Right atrium auricular region (tissue), 2 donors: ENCODE measurements at places on chromosomes 1 and 21.

- no peak for DNase-seq
Observed at GRCh38 chr1:248046536-248046935, at the start of gene OR2L3. OR2L3 (plus strand) TSS chr1:248046836; CDS start chr1:248060682, 13,846 bp downstream.

GRCh38 chr1:35847935-35848565 lies 35.0 kb upstream of the AGO1 start:
- DNase-seq, result no peak

- DNase-seq, result no peak
Observed at GRCh38 chr1:165659581-165659895, 28.5 kb downstream of the MGST3 start.

GRCh38 chr1:72557446-72558049 lies 275.2 kb upstream of the NEGR1 start:
- DNase-seq, result no peak

- DNase-seq, result no peak
Observed at GRCh38 chr1:93692026-93692425, 10.4 kb upstream of the BCAR3 start.

DNA sequence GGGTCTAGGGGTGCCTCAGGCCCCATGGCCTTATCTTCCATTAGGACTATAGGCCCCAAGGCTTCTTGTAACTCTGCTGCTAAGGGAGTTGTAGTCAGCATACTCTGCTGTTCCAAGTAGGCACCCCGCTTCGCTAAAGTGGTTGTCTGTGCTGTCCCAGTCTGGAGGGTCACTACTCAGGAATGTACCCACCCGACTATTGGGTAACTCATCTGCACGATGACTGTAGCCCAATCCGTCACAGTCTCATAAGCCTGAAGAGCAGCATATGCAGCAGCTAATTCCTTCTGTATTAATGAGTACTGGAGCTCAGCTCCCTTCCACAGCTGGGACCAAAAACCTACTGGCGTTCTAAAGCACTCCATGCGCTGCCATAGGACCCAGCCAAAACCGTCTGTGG lies 111.0 kb downstream of the GDAP2 start:
- no peak for DNase-seq

GRCh38 chr1:186960861-186961260 lies 132.1 kb downstream of the PLA2G4A start:
- no peak for DNase-seq

DNA sequence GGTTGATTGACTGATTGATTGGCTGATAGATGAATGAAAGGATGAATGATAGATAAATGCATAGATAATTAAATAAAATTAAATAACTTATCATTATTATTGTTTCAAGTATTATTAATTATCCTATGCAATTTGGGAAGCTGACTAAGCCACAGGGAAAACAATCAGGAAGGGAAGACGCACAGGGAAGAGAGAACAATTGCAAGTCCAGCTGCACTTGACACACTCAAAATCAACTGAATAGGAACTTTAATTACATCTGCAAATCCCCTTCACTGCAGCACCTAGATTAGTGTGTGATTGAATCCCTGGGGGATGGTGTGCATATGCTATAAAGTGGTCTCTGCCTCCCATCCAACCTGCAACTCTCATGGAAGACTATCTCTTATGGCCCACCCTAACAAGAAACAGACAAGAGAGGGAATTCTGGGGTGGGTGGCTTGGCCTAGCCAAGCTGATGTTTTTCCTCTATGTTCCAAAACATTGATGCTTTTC lies 161.1 kb upstream of the FGGY start:
- DNase-seq, result no peak

DNA sequence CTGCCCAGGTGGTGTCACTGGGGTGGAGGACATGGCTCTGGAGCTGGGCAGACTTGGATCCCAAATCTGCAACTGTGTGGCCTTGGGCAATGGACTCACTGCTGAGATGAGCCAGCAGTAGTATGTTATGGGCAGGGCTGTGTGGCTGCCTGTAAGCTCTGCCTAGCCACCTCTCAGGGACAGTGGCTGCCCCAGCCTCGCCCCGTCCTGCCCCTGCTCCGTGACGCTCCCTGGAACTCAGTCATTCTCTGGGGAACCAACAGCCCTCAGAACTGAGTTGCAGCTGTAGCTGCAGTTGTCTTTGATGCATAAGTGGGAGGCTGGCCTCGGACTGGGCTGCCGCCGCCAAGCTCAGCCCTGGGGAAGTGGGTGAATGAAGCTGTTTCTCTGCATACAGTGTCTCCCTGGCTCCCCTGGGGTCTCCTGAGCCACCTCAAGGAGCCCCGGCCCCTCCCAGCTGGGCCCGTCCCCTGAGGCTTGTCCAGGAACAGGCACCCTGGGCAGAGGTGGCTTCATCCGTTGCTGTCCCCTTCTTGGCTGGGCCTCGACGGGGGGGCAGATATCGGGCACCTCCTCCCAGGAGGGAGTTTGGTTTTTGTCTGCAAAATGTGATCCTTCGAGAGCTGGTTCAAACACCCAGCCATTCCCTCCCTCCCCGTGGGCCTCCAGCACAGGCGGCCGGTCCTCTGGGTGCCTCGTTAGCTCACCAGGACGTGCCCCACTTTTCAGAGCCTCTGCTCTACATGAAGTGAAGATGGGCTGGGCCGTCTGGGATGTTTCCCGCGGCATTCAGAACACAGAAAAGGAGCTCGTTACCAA lies 26.2 kb upstream of the PLCH2 start:
- DNase-seq, result no peak

- DNase-seq, result no peak
Observed at GRCh38 chr21:26043891-26044290, 126.7 kb downstream of the APP start.

GRCh38 chr1:215082532-215083382 lies at the start of gene KCNK2:
KCNK2 (plus strand) TSS chr1:215082737; CDS start chr1:215083386, 649 bp downstream.
- DNase-seq, result no peak

GRCh38 chr1:243729956-243730355 lies 120.1 kb downstream of the AKT3 start:
- no peak for DNase-seq

GRCh38 chr1:11682799-11683198 lies 1.9 kb upstream of the MAD2L2 start:
- DNase-seq, result no peak

GRCh38 chr1:204541626-204542025 lies 25.4 kb downstream of the MDM4 start:
- no peak for DNase-seq

GRCh38 chr1:168794057-168794456 lies 65.1 kb upstream of the DPT start:
- no peak for DNase-seq

DNA sequence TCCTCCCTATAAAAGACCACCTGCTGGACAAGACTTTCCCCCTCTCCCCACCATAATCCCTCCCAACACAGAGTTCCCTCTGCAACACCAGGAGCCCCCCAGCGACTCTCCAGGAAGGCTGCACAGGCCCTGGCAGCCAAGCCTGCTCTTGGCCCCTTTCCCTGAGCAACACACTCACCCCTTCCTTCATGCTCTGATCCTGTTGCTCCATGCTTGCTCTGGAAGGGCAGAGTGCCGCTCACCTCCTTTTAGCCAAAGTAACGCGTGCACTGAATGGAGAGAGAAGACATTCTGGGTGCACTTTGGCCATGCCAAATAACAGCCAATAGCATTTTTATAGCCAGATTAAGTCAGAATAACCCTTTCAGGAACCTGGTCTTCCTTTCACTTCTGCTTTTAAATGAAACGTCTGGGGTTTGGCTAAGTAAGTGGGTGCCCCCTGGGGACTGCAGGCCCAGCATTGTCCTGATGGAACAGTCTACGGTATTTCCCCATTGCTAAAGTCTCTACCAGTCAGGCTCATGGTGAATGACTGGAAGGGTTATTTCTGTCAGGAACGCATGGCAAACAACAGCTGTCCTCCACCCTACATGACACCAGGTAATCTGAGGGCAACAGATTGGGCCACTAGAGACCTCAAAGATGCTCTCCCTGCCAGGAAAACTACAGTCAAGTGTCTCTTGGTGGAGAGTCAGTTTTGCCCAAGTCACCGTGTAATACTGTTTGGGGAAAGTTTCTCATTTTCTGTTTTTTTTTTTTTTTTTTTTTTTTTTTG lies at the start of gene SLC2A5:
TSS of gene SLC2A5 (minus strand) at position 310 of the 775 bp plus-strand sequence. CDS start at position 211, 99 bp downstream.
- peak; percentile 66 for DNase-seq

DNA sequence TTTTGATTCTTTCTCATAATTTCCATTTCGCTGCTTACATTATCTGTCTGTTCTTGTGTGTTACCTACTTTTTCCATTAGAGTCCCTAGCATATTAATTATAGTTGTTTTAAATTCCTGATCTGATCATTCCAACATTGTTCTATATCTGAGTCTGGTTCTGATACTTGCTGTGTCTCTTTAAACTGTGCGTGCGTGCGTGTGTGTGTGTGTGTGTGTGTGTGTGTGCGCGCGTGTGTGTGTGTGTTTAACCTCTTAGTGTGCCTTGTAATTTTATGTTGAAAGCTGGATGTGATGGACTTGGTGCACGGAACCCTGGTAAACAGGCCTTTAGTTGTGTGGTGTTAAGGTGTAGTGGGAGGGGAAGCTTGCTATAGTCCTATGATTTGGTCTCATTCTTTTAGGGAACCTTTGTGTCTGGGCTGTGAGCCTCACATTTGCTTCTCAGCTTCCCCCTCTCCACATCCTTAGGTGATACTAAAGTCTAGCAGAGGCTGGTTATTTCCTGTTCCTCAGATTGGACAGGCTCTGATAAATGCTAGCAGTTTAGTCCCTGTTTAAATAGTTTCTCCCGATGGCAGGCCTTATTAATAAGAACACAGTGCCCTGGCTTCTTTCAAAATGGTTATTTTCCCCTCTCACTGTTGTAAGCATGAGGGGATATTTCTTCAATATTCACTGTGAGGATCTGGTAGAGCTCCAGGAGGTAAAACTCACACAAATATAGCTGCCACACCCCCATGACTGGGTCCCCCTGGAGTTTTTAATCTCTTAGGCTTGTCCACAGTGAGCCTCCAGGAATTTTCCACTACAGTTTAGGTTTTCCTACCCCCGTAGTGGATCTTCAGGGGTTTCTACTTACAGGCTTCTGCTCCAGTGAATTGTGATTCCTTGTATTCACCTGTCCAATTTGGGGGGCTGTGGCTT lies 118.3 kb downstream of the GALNT2 start:
- DNase-seq, result no peak

DNA sequence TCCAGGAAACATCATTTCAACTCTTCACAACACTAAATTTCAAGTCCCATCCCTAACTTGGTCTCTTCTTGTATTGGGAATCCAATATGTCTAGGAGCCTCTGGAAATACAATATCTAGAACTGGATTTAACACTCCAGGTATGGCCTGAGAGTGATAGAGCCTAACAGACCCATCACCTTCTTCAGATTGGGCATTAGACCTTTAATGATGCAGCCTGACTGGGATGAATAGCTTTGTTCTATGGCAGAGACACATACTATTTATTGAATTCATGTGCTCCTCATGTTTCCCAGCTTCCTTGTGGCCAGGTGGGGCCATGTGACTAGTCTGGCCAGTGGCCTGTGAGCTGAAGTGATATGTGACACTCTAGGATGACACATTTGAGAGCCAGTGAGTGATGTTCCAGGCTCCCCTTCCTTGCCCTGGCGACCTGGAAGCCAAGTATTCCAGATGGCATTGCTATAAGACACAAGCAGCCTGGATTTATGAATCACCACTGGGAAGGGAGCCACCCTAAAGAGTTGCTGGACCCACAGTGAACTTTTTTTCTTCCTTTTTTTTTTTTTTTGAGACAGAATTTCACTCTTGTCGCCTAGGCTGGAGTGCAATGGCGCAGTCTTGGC lies 31.0 kb upstream of the POU3F1 start:
- no peak for DNase-seq

- no peak for DNase-seq
Observed at GRCh38 chr21:44726826-44727225, 15.5 kb upstream of the TSPEAR start.

DNA sequence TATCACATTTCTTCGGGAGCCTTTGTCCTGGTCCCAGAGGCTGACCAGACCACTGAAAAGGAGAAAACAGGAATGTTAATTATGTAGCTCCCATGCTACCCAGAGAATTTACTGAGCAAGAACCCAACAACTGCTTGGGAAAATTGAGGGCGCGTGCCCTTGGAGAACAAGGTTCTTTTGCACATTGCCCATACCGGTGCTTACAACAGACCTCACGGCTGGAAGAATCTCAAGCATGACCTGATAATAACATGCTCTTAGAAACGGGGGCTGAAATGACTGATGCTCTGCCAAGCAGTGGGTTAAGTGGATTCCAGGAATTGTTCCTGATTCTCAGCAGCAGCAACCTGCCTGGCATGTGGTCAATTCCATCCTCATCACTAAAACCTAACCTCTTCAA lies 49.3 kb upstream of the AJAP1 start:
- DNase-seq, result no peak

- no peak for DNase-seq
Observed at GRCh38 chr1:45971922-45972531, 160.4 kb downstream of the PIK3R3 start.

- DNase-seq, result no peak
Observed at GRCh38 chr1:64150729-64151230, 52.6 kb upstream of the UBE2U start.

DNA sequence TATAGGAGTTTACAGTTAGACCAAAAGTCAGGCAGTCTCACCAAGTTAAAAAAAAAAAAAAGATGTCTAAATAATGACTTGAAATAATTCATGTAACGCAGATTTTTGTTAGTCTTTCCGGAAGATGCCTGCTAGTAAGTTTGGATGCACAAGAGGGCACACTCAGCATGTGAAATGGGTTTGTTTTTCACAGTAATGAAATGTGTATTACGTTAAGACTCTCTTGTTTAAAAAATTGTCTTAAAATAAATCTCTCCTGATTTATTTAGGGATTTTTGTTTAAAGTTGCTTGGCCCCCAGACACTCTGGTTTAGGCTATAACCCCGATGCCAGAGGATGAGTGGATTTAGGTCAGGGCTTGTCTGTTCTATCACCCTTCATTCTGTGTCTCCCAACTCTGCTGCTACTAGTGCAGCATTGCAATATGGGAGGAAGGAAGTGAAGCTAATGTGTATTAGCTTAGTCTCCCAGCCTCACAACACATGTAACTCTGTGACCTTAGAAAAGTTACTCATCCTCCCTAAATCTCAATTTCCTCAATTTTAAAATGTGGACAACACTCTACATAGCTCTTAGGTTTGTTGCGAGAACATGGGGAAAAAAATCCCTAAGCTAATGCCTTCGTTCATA lies 25.7 kb downstream of the CTH start:
- DNase-seq, result no peak

DNA sequence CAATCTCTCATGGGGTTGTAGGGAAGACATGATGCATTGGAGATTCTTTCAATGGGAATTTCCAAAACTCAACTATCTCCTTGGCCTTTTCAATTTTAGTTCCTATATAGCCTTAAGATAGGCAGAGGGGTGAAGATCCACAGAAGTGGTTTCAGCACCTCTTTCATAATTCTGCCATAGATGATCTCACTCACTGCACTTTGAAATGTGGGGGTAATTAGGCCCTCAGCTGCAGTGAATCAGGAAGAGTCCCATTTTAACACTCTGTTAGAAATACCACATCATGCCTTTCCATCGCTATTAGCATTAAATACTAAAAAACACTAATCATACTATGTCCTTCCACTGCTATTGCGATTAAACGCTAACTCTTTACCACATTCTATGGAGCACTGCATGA lies 25.1 kb upstream of the EEIG2 start:
- DNase-seq, result no peak

DNA sequence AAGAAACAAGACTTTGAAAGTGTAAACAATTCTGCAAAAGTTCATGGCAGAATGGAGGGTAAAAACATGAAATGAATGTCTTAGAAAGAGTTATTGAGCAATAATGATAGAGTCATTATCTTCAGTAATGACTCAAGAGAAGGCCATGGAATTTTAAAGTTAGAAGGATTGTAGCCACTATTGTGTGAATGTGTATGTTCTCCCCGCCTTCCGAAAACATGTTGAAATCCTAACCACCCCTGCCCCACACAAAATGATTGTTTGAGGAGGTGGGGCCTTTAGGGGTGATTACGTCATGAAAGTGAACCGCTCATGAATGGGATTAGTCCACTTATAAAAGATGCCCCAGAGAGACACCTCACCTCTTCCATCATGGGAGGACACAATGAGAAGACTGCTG lies 93.8 kb upstream of the CCDC190 start:
- DNase-seq, result no peak
